ENCODE measurements at places on chromosomes 11 and 22.

DNA sequence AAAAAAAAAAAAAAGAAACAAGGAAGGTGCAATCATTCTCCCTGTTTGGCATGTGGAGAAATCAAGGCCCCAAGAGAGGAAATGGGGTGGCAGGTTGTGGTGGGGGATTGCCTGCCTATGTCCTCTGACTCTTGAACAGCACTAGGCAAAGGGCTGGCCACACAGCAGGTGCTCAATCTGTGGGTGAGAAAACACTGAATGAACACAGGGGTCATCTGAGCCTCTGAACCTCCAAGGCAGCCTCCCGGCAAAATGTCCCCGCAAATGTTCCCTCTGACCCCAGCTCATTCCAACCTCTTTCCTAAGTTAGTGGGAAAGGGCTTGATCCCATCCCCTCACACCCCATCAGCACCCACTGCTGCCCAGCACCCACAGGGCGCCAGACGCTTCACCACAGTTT, 4.6 kb downstream of the PLA2G6 start:
- no peak for DNase-seq

- DNase-seq: no peak
These were observed 743.4 kb upstream of the CNTN5 start for GRCh38 chr11:98277251-98277912.

DNA sequence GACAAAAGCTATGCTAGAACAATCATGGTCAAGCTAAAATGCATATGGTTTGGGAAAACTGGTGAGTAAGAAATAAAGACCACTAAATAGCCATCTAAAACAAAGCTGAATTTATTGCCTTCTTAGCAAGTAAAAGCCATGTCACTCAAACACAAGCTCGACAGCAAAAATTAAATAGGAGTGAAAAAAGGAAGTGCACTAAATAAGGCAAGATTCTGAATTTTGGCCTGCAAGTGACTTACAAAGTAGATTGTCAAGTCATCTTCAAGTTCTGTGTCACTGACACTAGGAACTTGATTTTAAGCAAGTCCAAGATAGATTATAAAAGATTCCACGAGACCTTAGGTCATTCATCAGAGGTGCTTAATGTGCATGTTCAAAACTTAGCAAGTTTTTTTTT, 27.4 kb downstream of the TUG1 start:
- DNase-seq: no peak

GRCh38 chr11:28133146-28133545, 25.0 kb downstream of the METTL15 start:
- DNase-seq: no peak

DNA sequence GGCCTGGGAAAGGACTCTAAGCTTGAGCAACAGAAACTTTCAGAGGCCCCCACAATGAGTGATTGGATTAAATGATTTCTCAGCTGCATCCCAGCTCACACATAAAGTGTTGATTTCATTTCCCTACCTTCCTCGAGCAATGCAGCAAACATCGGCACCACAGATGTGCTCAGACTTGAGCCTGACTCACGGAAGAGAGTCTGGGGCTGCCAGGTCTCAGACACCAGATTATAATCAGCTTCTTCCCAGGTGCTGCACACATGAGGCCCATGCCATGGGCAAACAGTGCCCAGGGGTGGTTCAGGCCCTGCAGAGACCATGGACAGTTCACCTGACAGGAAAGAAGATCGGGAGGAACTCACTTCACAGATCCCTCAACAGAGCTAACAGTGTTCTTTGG, 226.6 kb upstream of the TENM4 start:
- DNase-seq: no peak

Data from breast epithelium (tissue), 4 donors.